ENCODE measurements at places on chromosomes 12 and 14.

GRCh38 chr14:98347686-98348085 lies 924.3 kb downstream of the BCL11B start:
- DNase-seq: no peak

- no peak for DNase-seq
These were observed 142.5 kb downstream of the PHLDA1 start for GRCh38 chr12:75888874-75889613.

GRCh38 chr14:65731933-65732506 lies 319.5 kb downstream of the FUT8 start:
- DNase-seq: no peak

GRCh38 chr14:77883131-77883846 lies 83.4 kb downstream of the ADCK1 start:
- DNase-seq: no peak

DNA sequence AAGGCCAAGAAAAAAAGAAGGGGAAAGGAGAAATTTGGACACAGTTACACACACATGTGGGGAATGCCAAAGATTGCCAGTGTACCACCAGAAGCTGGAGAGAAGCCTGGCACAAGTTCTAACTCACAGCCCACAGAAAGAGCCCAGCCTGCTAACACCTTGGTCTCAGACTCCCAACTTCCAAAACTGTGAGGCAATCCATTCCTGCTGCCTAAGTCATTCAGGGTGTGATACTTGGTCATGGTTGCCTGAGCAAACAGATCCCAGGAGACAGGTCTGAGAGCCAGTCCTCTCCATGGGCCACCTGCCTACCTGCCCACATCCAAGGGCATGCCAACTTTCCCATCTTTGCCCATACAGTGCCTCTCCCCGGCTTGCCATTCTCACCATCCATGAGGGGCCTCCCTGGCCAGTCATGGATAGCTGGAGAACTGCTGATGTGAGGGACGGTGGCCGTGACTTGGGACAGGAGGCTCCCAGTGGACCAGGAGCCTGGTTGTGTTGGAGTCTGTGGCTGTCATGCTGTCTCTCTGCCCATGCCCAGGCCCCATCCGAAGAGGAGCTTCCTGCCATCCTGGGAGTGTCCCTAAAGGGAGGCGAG lies 198.0 kb upstream of the RTL1 start:
- no peak for DNase-seq

- DNase-seq: no peak
These were observed 1276.3 kb downstream of the TMEM121 start for GRCh38 chr14:106802413-106803364.

DNA sequence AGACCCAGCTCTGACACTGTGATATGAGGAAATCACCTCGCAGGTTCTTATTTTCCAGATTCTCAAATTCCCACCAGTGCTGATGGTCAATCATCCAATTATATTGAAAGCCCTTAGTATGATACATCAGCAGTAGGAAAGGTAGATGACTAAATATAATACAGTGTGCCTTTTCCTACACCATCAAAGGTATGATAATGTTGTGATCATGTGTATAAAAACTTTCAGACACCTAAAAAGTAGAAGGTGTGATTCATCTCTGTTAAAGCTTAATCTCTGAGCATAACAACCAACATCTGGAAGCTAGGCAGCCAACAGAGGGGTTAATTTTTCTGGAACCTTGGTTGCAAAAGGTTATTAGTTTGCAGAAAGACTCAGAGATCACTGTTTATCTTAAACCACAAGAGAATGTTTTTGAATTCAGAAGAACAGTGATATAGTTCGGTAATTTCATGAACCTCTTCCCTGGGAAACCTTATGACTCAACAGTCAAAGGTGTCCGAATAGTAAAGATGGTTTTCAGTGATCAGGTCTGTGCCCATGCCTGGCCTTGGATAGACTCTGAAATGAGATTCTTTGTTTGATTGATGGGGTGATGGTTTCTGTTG lies 122.5 kb downstream of the ETV6 start:
- no peak for DNase-seq

DNA sequence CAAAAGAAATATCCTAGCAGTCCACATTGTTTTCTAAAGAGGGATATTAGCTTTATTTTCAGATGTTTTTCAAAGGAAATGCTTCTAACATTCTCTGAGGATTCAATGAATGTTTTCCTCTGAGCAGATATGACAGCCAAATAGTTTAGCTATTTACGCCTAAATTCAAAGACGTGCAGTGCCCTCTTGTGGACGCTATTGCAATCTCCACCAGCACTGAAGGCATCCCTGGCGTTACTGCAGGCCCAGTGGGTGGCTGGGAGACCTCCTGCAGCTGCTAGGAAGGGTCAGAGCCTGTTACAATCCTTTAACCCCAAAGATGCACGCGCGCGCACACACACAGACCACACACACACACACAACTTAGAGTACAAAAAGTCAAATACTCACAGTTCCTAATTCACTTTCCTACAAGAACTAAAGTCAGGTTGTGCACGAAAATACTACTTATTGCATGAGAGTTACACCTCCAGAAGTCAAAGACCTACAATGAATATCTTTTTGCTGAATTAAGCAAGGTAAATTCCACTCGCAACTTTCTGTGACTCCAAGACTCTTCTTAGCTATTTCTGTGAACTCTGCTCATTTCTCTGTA lies 589.3 kb upstream of the TMEM132C start:
- peak; percentile 5 for DNase-seq

DNA sequence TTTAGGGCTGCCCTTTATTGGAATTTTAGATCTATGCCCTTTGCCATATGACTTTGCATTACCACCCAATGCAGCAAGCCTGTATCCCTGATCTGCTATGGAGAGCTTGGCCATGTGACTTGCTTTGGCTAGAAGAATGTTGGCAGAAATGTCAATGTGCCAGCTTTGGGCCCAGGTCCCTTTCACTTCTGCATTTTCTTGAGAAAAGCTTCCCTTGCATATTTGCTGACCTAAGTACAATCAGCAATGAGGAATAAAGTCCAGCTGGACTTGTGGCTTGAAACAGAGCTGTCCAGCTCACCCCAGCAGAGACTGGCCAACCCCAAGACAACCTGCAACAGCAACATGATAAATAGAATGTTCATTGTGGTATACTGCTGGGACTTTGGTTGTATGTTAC lies 135.9 kb downstream of the PAH start:
- no peak for DNase-seq

All from stimulated activated CD8-positive, alpha-beta memory T cell treated with anti-CD3 and anti-CD28 coated beads, Interleukin-4, amount 100 ng/mL, for 1 hour (primary cell).